ENCODE measurements at places on chromosomes 11 and 22.

GRCh38 chr11:108647701-108648527, 17.0 kb upstream of the DDX10 start:
- DNase-seq = peak; percentile 61

DNA sequence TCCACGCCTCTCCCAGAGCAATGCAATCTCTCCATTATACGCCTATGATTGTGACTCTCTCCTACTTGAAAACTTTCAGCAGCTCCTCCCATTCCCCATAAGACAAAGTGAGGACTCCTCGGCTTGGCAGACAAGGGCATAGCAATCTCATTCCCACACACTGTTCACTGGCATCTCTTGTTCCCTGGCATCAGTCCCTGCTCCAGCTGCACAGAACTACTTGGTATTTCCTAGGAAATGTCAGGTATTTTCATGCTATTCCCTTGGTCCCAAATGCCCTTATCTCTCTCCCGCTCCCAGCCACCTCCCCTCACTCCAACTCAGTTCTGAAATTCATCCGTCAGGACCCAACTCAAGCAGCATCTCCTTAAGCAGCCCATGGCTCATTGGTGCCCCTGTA, 28.4 kb downstream of the TMPRSS5 start:
- no peak for DNase-seq

- DNase-seq = no peak
Observed at GRCh38 chr22:45319324-45319685, 9.6 kb downstream of the FAM118A start.

DNA sequence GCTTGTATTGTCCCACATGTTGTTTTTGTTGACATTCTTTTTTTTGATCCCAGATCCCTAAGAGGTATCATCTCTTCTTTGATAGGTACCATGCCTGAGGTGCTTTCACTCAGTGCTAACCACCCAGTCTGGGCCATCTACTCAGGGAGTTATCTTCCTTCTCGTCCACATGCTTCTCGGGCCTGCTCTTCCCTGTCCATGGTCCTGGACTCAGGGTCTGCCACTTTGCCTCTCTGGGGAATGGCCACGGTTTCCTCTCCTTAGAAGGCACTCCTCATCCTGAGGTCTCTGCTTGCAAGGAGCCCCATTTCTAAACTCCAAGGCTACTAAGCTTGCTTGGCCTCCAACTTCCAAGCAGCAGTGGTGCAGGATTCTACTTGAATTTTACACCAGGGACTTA, 227.0 kb upstream of the NCAM1 start:
- no peak for DNase-seq

- DNase-seq = peak; percentile 96
Observed at GRCh38 chr11:111086058-111086457, 159.5 kb upstream of the POU2AF2 start.

- peak; percentile 50 for DNase-seq
Observed at GRCh38 chr11:47616726-47617416, 22.7 kb upstream of the C1QTNF4 start.

- no peak for DNase-seq
Observed at GRCh38 chr11:235609-235996, 539 bp downstream of the SIRT3 start.

GRCh38 chr11:34999453-34999852, 83.0 kb downstream of the PDHX start:
- no peak for DNase-seq

DNA sequence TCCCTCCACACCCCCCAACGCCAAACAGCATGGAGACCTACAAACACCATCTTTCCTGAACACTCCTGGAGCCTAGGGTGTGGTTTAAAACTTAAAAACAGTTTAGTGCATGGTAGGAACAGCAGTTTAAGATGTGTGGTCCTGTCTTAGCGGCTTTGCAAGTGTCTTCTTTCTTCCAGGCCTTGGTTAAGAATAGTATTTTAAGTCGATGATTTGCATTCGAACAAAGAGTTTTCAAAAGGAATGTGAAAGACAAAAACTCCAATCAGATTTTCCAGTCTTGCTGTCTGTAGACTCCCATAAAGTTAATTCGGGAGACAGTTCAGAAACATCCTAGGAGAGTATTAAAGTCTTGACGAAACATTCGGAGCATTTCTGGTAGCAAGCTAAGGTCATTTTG, 3.7 kb downstream of the FGF4 start:
- no peak for DNase-seq

DNA sequence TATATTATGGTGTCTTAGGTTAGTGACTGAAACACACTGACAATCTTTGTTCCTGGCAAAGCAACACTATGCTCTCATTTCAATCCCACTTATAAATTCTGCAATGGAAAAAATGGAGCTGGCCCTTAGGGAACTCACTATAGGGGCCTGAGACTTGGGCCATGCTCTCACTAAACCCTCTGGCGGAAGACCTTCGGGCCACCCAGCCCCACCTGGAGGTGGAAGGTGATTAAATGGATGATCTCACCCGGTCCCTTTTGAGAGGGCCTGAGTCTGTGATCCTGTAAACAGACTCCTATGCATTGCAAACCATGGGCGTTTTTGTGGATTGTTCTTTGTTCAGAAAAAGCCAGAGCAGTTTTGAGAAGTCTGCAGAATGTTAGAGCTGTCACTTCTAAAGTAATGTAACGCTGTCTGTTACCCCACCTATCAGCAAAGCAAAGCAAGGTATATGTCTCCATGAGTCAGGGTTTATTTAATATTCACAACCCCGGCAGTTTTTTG, 17.0 kb upstream of the CDON start:
- DNase-seq = peak; percentile 67

DNA sequence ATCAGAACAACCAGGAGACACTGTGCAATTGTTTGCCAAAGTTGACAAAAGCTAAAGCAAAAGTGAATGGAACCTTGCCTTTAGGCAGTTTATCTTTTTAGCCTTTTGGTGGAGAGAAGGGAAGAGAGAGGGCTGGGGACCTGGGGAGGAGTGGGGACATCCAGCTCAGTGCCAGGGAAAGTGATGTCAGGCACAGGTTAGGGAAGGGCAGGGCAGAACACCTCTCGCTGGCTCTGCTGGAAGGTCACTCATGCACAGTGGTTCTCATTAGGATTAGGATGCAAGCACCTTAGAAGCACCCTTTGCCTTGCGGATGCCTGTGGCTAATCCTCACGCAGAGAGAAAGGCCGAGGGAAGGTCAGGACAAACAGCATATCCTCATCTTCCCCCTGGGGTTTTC, 14.3 kb upstream of the LINC01488 start:
- DNase-seq = no peak

DNA sequence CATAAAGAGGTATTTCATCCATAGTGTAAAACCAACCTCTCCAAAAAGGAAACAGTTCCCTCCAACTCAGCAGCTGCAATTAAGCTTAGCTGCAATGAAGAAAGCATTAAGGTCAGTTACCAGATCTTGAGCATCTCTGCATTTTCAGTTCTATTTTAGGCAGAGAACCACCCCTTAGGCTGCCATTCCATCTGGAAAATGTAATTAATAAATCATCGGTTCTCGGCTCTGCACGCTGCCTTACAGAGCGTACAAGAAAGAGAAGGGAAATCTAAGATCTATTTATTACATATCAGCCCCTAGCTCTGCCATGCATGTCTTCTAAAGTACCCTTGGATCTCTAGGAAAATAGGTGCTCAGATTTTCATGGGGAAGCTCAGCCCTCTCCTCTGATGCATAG, 71.5 kb downstream of the RCN1 start:
- DNase-seq = no peak

DNA sequence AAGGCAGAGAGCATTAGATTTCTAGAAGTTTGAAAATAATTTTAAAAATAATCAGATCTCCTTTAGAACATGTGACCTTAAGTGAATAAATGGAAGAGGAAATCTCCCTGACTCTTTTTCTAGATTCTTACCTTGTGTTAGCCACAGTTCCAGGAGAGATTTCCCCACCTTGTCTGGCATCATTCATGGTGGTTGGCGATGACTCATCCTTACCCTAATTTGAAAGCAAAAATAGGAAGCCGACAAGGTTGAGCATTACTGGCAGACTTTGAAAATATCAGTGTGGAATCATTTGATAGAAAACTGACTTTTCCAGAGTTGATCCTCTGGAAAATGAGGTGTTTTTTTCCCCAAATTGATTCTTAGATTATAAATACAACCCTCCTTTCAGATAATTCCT, 48.1 kb downstream of the CNTN5 start:
- no peak for DNase-seq

DNA sequence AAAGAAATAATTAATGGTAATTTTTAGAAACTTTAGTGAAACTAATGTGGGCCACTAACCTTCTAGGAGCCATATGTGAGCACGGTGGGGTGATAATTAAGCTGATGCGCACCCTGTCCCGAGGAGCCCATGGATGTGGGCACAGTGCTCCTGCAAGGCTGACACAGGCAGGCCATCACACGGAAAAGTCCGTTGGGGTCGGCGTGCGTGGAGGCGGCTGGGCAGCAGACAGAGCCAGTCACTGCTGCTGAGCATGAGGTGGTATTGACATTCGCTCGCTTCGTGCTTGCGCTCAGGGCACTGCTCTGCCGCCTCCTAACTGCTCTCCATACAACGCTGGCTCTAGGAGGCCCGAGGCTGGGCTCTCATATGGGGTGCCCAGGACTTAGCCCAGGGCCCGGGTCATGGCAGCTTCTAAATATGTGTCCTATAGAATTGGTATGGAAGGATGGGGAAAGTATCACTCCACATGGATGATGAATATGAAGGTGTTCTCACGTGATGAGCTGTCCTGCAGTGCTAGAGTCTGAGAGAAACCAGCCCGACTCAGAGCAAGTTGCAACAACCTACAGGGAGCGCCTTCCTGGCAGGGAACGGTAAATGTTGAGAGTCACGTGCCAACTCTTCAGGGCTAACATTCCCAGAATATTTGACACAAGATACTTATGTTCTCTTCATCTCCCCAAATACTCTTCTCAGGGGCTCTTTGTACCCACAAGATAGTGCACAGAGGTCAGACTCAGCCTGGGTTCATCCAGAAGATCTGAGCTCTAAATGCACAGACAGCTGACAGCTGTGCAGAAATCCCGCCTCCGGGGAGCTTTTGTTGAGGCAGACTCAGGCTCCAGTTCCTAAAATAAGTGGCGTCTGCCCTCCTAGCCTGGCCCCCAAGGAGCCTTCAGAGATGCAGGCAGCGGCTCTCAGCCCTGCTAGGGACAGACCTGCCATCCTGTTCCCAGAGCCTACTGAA, 50.6 kb upstream of the ARFGAP3 start:
- DNase-seq = no peak

- DNase-seq = no peak
Observed at GRCh38 chr22:47450876-47451475, 688.5 kb downstream of the TBC1D22A start.

DNA sequence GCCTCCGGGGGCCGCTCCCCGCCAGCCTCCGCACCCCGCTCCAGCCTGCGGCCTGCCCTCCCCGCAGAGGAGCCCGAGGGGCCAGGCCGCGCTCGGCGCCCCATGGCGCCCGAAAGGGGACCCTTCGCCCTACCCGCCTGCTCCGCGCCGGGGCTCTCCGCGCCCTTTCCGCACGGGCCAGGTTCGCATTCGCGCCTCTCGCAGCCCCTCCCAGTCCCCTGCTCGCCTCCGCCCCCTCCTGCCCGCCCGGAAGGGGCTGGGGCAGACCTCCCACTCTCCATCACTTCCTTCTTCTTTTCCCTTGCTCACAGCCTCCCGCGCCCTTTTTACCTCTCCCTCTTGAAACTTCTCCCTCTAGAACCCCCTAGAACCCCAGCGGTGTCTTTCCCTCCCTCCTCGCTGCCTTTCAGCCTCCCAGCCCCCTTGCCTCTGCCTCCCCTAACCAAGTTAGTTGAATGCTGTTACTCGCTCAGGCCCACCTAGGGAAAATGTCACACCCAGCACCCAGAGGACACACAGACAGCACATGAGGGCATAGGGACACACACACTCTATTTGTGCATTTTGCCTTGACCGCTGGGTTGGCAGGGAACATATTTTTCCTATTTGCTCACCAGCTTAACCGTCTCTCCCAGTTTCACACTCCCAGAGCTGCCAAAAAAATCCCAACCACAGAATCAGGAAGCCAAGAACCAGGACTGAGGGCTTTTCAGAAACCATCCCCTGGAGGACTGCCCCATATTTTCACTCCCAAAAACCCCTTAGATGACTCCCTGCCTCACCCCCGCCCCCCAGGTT, at the start of gene SLC43A3:
Gene SLC43A3, minus strand, starts transcription at position 193 of the 798 bp plus-strand sequence. CDS start 949 bp downstream, outside the sequence.
- DNase-seq = peak; percentile 11

GRCh38 chr11:12860827-12861226, 148.3 kb upstream of the RASSF10 start:
- DNase-seq = no peak

- peak; percentile 75 for DNase-seq
Observed at GRCh38 chr11:117985953-117986887, at the start of gene IL10RA. Gene IL10RA, plus strand, starts transcription at chr11:117986394. Its CDS starts 74 bp downstream, at chr11:117986468.

- no peak for DNase-seq
Observed at GRCh38 chr11:16028419-16028818, 327.9 kb downstream of the SOX6 start.

DNA sequence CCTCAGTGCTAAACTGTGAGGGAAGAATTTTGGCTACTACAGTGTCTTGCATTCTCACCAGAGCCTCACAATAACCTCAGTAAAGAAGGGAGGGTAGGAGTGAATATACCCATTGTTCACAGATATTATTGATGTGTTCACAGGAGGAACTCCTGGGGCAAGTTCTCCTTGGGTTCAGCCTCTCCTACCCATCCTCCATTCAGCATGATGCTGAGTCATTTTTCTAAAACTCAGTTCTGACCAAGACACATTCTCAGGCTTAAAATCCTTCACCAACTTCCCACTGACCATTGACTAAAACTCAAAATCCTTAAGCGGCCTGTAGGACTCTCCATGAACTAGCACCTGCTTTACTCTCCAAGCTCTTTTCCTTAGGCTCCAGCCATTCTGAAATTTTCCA, 48.7 kb downstream of the SYTL2 start:
- no peak for DNase-seq

DNA sequence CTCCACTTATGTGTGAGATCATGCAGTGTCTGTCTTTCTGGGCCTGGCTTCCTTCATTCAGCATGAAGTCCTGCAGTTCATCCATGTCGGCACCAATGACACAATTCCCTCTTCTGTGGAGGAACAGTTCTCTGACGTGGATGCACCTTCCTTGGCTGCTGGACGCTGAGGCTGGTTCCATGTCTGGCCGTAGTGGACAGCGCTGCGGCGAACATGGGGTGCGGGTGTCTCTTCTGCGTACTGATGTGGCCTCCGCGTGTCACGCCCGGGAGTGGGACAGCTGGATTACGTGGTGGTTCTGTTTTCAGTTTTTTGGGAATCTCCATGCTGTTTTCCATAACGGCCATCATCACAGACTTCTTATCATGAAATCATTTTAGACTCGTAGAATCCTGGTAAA, 16.9 kb upstream of the MUC2 start:
- no peak for DNase-seq

- DNase-seq = no peak
Observed at GRCh38 chr11:65655570-65656332, 7.0 kb downstream of the RELA start.

DNA sequence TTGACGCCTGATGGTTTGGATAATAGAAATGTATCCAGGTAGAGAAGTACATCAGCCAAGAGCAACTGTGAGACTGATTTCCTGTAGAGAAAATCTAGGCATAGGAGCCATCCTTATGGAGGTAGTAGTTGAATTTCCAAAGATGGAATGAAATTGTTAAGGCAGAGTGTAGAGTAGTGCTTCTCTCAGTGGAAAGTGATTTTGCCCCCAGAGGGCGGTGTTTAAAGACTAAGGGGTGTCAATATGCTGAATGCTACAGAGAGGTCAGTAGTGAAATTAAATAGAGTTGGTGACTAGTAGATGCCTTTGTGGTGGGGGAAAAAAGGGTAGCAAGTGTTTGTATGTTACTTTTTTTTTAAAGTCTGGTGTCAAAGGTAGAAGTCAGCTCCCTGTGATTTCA, 54.5 kb downstream of the TRIM44 start:
- DNase-seq = no peak

GRCh38 chr11:77029829-77030228, 4.4 kb upstream of the B3GNT6 start:
- no peak for DNase-seq
